ENCODE measurements at places on chromosomes 7 and 10. TPM values are rescaled to one million over a fixed set of nuclear protein-coding genes. Genes with fewer than 3 reads are reported as not detected.

- DNase-seq = no peak
These were observed 72.5 kb downstream of the CXCL12 start for GRCh38 chr10:44312401-44312800.

GRCh38 chr10:77409697-77410471, 227.7 kb downstream of the KCNMA1 start:
- DNase-seq = no peak

DNA sequence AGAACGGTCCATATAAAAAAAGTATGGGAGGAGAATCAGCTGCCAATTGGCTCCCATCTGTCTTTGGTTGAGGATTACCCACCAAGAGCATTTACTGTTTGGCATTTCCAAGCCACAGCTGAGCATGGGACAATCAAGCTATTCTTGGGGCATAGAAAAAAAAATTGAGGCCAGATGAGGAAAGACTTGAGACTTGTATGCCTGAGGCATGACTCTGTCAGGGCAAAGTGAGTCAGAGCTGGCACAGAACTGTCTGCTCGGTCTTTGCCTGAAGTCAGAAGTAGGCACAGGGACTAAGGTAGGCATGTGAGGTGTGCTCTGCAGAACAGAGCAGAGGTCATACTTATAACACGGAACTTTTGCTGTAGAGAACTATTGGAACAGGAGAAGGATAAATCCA, 126.5 kb upstream of the CHRM2 start:
- no peak for DNase-seq

DNAAF5 gene
- 20.5 TPM for total RNA-seq

ARL5B gene
- total RNA-seq = 8.3 TPM

All from ascending aorta (tissue), 2 donors.